SW 1271 (cell line): ENCODE measurements at places on chromosomes 7 and 10.

DNA sequence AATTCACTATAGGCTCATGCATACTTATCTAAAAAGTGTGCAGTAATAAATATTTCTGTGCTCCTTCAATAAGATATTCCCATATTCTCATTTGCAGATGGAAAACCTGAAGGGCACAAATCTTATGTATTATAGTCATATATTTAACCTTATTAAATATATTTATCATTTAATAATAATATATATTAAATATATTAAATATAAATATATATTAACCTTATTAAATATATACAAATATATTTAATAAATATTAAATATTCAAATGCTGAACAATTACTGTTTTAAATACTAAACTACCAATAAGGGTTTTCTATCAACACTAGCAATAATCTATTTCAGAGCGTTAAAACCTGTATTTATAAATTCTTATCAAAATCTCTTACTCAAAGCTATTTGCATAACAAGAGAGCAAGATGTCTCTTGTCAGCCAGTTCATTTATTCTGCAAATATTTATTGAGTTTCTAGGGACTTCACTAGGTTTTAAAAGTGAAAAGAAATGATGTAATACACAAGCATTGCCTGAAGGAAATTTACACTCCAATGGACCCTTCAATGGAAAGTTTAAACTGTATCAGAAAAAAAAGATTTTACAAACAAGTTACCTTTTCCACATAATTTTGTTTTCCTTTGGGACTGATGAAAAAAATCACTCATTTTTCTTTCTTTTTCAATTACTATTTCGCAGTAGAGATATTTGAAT is 159.2 kb downstream of the AGMO start:
- DNase-seq = no peak

DNA sequence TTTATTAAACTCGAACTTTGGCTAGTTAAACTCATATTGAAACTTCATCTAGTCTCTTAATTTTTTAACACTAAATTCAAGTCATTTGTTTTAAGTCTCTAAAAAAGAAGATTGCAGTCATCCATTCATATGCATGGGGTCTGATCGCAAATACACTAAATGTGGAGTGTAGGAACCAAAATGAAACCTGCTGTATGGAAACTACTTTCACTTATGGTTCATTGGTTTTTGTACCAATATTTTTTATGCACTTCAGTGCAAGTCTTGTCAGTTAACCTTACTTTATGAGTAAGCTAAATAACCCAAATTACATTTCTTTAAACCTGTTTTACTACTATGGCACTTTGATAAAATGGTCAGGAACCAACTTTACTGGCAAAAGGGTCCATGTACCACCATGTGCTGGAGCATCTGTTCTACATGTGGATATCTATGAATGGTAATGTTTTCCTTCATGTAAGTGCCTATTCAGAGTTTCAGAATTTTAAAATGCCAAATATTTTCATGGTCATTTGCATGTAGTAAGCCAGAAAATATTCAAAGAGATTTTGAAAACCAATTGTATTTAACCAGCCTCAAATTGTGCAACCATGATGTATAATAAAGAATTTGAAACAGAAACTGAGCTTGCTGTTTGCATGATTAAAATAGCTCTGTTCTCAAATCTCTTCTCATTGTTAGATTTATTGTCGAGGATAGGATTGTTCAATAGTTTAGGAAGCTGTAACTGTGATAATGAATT is 7.6 kb upstream of the SUPV3L1 start:
- DNase-seq = no peak

GRCh38 chr10:113322843-113323242 is 230.0 kb upstream of the HABP2 start:
- no peak for DNase-seq

GRCh38 chr7:41762641-41763040 is 59.8 kb upstream of the INHBA start:
- DNase-seq = no peak

GRCh38 chr7:121428855-121429489 is 32.9 kb upstream of the FAM3C start:
- DNase-seq = no peak
